Right renal cortex interstitium (tissue), 3 donors: ENCODE measurements at places on chromosomes 7 and 10. TPM values are rescaled to one million over a fixed set of nuclear protein-coding genes. Genes with fewer than 3 reads are reported as not detected.

DNA sequence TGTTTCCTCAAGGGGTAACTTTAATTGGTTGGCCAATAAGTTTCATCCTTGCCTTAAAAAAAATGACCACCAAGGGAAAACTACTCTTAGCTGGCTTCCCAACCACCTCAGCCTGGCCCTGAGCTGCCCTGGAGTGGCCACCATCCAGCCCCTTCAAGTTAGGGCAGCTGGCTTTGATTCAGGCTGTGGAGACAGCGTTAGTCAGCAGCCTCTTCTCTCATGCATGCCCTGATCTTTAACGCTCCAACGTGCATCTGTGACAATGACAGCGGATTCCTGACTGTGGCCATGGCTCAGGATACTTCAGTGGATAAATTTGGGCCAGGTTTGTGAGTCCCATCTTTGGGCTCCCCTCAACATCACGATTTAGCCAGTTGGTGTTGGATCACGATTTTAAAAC is 111.6 kb downstream of the RBM20 start:
- no peak for DNase-seq

KCP gene
- 12.1 TPM for polyA plus RNA-seq

DNA sequence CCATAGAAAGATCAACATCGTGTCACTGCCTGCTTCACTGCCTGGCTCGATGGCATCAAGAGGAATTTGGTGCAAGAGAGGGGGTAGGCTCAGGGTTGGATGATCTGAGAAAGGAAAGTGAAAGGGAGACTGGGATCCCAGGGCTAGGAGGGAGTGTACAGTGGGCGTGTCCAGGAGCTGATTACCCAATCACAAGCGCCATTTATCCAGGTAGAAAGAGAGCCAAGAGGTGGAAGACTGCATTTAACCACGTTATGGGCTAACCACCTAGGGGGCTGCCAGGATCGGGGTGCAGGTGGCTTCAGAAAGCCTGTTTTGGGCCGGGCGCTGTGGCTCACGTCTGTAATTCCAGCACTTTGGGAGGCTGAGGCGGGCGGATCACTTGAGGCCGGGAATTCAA is 10.3 kb downstream of the PODXL start:
- no peak for DNase-seq

DNA sequence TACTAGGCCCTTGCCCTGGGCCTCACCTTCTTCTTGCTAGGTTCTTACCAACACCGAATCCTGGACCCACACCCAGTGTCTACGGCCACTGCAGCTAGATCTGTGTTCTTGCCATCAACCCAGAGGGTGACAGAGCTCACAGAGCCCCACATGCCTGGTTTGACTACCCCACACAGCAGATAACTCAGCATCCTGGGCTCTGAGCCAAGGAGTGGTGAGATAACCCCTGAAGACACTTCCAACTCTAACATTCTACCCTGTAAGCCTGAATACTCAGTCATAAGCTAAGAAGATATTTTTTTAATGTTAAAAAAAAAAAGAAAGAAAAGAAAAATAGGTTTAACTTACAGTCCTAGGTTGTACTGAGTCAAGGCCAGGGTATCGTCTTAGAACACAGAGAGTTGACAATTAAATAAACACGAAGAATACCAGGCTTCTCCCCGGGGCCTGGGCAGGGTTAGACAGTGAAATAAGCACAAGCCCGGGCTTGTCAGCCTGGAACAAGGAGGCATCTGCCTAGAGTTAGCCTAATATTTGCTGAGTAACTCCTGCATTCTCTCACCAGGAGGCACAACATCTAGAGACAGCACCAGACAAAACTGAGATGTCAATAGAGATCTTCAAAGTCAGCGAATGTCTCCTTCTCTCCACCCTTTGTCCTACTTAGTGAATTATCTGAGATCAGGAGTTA is 556.5 kb upstream of the LRRN3 start:
- DNase-seq = no peak

GRCh38 chr10:109956454-109957091 is 33.3 kb upstream of the XPNPEP1 start:
- DNase-seq = no peak

GRCh38 chr7:139334399-139335150 is 6.6 kb upstream of the FMC1 start:
- no peak for DNase-seq

NAT16 gene
- not detected for polyA plus RNA-seq

DNA sequence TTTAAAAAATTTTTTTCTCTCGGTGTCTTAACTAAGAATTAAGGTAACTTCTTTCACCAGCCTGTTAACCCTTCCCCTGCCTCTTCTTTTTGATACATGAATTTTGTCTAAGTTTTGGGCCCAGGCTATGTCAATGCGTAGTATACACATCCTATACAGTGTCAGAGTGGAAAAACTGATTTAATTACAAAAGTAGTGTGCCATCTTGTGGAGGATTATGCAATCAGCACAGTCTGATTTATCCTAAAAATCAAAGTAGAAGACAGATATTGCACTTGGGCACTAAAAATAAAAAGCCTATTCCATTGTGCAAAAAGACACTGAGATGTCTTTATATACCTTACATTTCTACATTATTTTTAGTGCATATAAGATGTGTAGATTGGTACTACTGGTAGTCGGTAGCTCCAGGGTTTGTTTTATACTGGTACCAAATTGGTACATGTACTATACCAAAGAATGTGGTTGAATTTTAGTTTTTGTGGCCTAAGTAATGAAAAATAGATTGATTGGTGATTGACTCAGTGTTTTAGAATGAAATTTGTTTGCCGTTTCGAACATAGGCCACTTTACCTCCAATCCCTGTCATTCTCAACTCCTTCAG is 96.6 kb downstream of the MKLN1 start:
- no peak for DNase-seq

KAZALD1 gene
- polyA plus RNA-seq = 11.0 TPM

LRRC61 gene
- polyA plus RNA-seq = 19.8 TPM

GRCh38 chr10:52782554-52782953 is 10.0 kb upstream of the MBL2 start:
- no peak for DNase-seq

- DNase-seq = no peak
These were observed 14.4 kb upstream of the AHCYL2 start for GRCh38 chr7:129210256-129210988.

LRIT1 gene
- not detected for polyA plus RNA-seq

- no peak for DNase-seq
These were observed 53.2 kb upstream of the ABCB4 start for GRCh38 chr7:87528730-87529129.

DNA sequence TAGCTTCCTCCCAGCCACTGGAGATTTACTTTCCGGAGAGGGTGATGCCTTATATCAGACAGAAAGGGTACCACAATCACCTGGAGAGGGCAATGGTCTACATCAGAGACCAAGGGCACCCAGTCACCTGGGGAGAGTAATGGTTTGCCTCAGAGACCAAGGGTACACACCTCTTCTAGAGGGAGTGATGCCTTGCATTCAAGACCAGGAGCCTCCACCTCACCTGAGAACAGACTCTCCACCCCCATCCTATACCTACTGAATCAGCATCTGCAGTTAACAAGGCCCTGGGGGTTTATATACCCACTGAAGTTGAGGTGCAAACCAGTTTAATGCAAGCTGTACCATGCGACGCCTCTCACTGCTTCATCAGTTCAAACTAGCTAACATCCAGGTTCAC is 270.2 kb upstream of the IGFBP3 start:
- no peak for DNase-seq

DNA sequence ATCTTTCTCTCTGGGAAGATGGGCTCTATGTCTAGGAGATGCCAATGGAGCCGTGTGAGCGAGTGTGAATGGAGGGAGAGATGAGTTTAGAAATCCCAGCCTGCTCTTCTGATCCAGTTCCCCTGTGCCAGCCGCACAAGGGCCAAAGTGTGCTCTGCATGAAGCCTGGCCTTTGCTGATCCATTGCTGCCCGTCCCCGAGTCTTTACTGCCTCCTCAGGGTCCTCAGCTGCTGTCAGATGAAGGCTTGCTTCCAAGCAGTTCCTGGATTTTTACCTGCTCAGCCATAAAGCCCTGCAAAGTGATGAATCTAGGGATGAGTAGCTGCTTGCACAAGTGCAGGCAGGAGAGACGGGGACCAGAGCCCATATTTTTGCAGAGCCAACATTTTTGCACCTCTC is 115.9 kb downstream of the ZMIZ1 start:
- no peak for DNase-seq
